Stimulated activated CD4-positive, alpha-beta T cell treated with anti-CD3 and anti-CD28 coated beads, Interleukin-1b, Interleukin-23, amount 100 ng/mL, for 1 hour (primary cell): ENCODE measurements at places on chromosomes 4 and X.

DNA sequence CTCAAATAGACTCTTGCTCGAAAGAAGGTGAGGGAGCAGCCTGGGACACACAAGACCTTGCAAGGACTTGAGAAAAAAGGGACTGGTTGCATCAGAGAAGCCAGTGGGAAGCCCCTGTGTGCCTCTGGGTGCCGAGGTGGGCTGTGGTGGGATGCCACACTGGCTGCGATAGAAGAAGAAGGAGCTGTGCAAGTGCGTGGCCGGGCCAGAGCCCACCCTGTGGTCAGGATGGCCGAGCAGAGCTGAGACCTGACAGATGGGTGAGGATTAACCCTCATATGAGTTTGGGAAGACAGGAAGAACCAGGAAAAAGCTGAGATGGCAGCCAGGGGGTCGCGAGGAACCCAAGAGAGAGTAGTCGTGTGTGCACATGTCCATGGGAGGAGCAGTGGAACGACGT lies 44.6 kb upstream of the HGFAC start:
- no peak for DNase-seq

DNA sequence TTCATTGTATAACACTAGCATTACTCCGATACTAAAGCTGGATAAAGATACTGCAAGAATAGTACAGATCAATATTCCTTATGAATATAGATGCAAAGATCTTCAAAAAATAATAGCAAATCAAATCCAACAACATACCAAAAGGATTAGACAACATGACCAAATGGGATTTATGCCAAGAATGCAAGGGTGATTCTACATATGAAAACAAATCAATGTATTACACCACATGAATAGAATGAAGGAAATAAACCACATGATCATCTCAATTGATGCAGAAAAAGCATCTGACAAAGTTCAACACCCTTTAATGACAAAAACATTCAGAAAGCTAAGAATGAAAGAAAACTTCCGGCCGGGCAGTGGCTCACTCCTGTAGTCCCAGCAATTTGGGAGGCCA lies 42.8 kb downstream of the CUL4B start:
- no peak for DNase-seq

DNA sequence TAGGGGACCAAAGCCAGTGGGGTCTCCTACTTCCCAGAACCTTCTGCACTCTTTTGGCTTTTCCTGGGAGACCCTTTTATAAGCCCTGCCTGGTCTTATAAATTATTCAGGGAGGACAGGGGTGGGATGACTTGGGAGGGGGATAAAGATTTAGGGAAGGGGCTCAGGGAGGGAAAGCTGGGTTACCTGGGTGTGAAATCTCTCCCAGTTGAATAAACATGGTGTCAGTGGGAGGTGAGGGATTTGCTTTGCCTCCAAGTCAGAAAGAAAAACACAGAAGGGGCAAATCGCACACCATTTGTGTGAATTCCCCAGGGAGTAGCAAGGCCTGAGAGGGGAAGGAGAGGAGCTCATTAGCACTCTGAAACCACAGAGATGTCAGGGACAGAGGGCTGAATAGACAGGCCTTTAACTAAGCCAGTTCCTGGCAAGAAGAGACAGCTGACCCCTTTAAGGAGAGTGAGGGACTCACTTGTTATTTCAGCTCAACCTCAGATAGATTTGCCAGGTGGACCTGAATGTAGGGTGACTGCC lies at the start of gene RIPPLY1:
RIPPLY1 (minus strand) TSS at position 51 of the 534 bp plus-strand sequence. CDS start 54 bp downstream, outside the sequence.
- DNase-seq = no peak

GRCh38 chr4:188201851-188202250 lies 62.6 kb downstream of the TRIML1 start:
- no peak for DNase-seq

DNA sequence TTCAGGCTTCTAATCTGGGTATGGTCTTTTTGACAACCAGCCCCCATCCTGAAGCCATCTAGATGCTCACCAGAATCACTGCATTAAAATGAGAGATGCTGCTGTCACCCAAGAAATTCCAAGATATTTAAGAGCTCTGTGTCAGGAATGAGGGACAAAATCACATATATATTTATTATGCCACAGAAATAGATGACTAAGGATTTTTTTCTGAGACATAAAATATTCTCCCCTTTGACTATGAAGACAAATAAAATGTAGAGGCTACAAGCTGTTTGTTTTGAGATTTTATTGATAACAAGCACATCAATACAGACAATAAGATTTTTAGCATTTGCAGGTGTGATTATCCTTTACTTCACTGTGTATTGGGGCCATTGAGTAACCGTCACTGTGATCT lies 77.4 kb downstream of the COMMD8 start:
- no peak for DNase-seq

DNA sequence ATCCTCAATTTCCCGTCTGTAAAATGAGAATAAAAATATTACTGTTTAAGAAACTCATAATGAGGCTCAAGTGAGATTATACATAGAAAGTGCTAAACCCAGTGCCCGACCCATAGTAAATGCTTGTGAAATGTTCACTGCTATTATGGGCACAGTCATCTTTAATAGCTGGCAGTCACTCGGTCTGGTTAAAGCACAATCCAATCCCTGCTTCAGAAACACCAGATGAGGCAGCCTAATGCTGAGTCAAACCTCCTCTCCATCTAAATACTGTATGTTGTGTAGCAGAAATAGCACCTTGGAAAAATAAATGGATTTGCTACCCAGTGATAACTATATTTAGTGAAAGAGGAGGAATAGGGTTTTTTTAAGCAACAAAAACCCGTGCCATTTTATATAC lies 14.5 kb downstream of the EVC2 start:
- DNase-seq = no peak

GRCh38 chrX:24702362-24703184 lies 8.9 kb downstream of the POLA1 start:
- DNase-seq = no peak

DNA sequence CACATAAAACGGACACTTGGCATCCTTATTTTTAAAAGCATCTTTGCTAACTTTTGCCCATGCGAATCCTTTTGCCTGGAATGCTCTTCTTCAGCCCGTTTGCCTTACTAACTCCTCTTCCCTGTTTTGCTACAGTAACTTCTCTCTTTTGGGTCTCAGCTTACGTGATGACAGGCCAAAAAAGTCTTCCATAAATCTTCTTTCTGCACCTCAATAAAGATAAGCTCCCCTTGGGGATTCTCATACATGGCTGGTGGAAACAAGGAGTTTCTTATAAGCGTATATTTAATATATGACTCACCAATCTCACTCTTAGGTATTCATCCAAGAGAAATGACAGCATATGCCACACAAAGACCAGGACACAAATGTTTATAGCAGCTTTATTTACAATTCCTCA lies 192.7 kb downstream of the RCHY1 start:
- no peak for DNase-seq

GRCh38 chr4:78437608-78438088 lies 113.9 kb upstream of the ANXA3 start:
- DNase-seq = no peak

DNA sequence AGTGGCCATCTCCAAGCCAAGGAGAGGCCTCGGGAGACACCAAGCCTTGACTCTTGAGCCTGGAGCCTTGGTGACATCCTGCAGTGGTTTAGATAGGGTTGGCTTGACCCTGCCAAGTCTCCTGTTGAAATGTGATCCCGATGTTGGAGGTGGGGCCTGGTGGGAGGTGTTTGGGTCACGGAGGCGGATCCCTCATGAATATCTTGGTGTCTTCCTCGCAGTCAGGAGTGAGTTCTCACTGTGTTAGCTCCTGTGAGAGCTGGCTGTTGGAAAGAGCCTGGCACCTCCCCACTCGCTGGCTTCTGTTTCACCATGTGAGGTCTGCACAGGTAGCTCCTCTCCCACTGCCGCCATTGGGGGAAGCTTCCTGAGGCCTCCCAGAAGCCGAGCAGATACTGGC lies 38.8 kb downstream of the ADRA2C start:
- DNase-seq = no peak

DNA sequence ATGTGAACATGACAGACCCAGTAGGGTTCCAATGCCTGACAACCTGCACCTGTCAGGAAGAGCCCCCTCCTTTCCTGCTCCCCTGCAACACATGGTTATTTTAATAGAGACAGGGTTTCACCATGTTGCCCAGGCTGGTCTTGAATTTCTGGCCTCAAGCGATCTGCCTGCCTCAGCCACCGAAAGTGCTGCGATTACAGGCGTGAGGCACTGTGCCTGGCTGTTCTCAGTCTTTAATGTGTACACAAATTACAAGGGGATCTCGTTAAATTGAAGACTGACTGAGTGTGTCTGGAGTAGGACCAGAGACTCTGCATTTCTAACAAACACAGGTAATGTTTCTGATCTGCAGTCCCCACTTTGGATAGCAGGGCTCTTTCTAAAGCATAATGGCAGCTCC lies 55.4 kb downstream of the NPNT start:
- no peak for DNase-seq

- no peak for DNase-seq
These were observed 348.4 kb downstream of the FBXO8 start for GRCh38 chr4:173934933-173935620.

DNA sequence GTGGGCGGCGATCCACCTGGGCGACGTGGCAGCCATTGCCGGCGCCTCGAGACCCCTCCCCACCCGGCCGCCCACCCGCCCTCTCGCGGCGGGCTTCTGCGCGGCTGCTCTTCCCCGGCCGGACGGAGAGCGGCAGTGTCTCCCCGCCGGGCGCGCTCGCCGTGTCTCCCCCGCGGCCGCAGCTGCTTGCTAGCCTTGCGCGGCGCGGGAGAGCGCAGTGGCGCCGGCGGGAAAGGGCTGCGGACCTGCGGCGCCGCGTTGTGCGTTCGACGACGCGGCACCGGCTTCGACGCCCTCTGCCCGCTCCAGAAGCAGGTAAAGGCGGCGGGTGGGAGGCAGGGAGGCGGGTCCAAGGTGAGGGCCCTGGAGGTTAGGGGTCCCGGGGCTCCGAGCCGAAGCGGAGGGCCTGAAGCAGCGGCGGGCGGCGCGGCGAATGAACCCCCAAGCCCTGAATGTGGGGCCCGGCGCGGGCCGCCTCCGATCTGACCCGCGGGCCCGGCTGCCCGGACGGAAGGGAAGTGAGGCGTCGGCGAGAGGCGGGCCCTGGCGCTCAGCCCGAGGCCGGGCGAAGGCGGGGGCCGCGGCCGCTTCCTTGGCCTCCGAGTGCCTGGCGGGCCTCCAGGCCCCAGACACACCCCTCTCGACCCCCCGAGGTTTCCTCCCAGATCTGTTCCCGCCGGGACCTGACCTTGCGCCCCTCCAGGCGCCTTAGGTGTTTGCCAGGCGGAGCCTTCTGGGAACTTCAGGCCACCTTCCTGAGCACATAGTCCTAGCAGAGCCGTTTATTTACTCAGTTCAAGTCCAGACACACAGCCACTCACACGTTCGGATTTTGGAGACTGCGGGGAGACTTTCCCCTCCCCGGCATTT lies at the start of gene N4BP2:
N4BP2 (plus strand) TSS at position 135 of the 870 bp plus-strand sequence. CDS start 40,491 bp downstream, outside the sequence.
- DNase-seq = no peak

GRCh38 chr4:114577386-114577785 lies 21.2 kb upstream of the UGT8 start:
- no peak for DNase-seq

- DNase-seq = no peak
These were observed 123.7 kb downstream of the SPRY1 start for GRCh38 chr4:123520325-123520724.

DNA sequence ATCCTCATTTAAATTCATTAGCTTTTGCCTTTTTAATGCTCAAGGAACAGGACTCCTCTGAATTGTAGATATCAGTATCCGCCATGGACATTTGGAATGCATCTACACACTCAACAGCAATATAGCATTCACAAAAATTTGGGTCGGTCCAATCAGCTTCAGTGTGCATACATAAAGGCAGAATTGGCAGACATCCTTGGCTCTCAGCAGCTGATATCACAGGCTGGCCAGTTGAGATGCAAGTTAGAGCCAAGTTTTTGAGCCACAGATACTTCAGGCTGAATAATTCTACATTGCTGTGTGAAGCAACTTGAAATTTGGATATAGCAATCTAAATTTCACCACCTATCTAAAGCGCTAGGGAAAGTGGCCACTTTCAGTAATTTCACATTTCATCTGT lies 821.1 kb downstream of the PCDH19 start:
- DNase-seq = no peak

DNA sequence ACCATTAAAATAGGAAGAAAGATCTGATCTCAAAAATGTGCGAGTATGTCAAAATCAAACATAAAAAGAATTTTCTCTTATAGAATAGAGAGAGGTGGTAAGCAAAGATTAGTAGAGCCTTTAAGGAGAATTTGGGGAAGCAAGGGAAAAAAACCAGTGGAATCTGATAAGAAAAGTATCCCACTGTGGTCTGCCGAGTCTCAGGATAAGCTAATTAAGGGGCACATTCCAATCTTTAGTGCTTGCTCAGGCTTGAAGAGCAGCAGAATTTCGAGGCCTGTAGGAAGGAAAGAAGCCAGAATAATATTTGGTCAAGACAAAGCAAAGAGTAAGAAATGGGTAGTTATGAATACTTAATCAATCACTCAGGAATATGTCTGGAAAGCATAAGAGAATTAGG lies 13.0 kb downstream of the STATH start:
- no peak for DNase-seq

GRCh38 chr4:183266371-183266770 lies 53.7 kb downstream of the CLDN22 start:
- no peak for DNase-seq

GRCh38 chr4:108646706-108647105 lies 3.7 kb upstream of the OSTC start:
- no peak for DNase-seq

- no peak for DNase-seq
These were observed 110.8 kb downstream of the PWWP3B start for GRCh38 chrX:106278951-106279350.

DNA sequence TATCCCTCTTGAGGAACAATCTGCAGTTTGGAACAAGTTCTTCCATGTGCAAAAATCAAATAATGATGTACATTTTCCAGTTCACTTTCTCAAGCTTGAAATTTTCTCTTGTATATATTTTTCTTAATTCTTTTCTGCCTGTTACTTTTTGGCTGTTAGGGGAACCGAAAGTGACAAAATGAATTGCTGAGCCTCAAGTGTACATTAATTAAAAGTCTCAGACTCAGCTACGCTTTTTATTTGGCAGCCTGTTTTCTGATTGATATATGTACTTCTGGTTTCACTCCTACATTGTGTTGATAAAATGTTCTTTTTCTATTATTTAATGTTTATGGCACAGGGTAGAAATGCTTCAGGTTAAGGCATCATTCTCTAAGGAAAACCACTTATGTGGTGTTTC lies 999.5 kb downstream of the PDHA2 start:
- DNase-seq = no peak

DNA sequence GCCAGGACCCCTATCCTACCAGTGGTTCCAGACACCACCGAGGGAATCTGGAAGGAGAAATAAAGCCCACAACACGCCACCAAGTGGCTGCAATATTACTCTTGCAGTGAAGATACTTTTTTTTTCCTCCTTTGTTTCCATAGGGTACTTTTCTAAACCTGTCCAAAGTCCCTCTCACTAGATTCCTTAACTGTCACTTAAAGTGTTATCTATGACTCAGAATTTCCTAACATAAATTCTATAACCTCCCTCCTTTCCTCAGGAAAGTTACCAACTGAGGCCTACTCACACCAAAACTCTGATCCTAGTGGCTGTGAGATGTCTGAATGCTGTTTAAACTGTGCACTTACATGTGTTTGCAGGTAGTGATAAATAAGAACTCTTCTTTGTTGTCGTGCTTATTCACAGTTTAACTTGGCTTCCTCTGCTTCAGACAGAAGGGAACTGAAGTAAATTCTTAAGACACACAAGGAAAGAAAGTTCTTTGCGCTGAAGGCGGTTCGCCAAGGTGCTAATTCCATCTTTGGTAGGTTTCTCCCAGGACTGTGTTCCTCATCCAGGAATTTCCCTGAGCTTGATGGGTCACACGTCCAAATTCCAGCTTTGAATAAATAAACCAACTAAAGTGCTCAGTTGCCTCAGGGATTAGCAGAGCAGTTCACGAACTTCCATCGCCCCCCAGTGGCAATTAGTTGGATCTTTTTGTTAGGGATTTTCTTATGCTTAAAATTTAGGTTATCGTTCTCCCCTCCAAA lies 10.7 kb upstream of the HCCS start:
- no peak for DNase-seq
